Stimulated activated CD8-positive, alpha-beta memory T cell treated with anti-CD3 and anti-CD28 coated beads, Interleukin-4, amount 100 ng/mL, for 1 hour (primary cell): ENCODE measurements at places on chromosomes 12 and 14.

DNA sequence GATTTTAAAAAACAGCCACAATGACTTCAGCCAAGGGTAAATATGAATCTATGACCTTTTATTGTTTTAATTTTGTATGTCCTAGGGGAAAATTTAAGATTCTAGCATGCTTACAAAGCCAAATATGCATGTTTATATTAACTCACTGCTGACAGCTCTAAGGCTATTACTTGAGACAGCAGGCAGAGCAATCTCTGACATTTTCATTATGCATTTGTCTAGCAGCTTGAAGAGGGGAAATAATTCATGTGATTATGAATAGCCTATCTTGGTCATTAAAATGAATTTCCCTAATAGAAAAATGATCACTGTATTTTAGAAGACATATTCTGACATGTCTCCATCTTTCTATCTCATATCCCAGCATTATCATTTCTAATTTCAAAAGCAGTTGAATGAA, 46.6 kb upstream of the HELB start:
- no peak for DNase-seq

GRCh38 chr12:54161481-54162437, 27.0 kb downstream of the SMUG1 start:
- DNase-seq, result no peak

DNA sequence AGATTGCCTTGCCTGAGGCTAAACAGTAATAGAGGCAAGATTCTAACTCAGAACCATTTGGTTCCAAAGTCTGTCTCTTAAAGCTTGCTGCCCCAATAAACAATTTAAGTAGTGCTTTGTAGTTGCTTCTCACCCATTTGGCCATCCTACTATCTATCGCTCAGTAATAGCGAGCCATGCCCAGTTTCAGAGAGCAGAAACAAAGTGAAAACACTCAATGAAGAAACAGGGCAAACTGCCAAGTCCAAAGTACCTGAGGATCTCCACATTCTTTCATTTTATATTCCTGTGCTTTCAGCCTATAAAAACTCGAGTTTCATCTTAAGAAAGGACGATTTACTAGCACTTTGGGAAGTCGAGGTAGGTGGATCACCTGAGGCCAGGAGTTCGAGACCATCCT, 103.3 kb upstream of the BBS10 start:
- DNase-seq, result no peak

DNA sequence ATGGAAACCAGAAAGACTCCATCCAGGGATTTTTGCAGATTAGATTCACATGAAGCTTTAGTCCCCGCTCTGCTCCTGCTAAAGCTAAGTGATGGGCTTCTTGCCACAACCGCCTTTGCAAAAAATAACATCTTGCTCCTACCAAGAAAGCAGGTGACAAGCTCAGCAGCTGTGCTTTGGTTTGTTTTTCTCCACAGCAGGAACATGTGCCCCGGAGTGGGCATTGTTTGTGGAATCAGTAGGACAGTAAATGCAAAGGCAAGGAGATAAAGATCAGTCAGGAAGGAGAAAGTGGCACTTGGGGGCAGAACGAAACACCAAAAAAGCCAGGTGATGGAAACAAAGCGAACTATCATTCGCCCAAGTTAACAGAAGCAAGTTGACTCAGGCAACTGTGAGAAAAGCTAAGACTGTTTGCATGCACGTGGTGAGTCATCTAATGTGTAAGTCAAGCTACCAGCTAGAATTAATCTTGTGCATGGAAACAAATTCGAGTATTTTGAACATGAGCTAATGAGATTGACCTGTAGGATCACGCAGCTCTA, 165.5 kb upstream of the PLXNC1 start:
- DNase-seq, result no peak

DNA sequence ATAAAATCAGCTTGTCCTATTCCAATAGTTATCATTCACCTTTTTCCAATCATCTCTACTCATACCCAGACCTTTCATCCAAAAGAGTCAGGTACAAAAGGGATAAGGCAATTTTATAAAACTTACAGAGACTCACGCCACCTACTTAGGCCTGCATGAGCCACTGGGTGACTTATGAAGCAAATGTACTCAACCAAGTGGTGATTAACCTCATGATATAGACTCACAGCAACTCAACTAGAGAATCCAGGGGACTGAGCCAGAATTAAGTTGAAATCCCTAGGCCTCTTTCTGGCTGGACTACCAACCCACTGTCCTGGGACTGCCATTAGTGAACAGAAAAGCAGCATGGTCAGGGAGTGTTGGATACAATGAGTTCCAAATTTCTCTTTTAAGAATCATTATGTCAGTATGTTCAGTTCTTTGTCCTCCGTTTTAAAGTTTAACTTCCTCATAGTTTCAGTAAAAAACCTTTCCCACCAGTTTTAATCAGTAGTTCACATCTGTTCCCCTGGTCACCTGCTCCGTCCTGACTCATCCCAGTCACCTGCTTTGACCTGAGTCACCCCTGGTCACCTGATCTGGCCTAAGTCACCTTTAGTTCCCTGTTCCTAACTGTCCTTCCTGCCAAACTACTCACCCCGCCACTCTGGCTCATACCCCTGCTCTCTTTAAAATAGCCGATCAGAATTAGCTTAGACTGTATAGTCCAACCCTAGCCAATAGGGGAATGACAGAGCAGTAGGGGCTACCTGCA, 36.8 kb downstream of the SPTSSA start:
- DNase-seq, result no peak

- no peak for DNase-seq
These were observed 33.3 kb downstream of the COCH start for GRCh38 chr14:30907659-30908057.
